Muscle of leg (tissue), 16 donors: ENCODE measurements at places on chromosomes 7 and 10. TPM values are rescaled to one million over a fixed set of nuclear protein-coding genes. Genes with fewer than 3 reads are reported as not detected.

Gene CCL24
- 0.13 TPM for total RNA-seq

Gene OR6B1
- not detected for total RNA-seq

Gene SLC13A4
- total RNA-seq, result 0.09 TPM

Gene CTNNA3
- total RNA-seq, result 18.8 TPM

Gene MYO1G
- total RNA-seq, result 0.58 TPM

Gene SPDYE16
- total RNA-seq, result 0.22 TPM

Gene CRTAC1
- 0.27 TPM for total RNA-seq

Gene LIPN
- not detected for total RNA-seq

Gene GFRA1
- total RNA-seq, result 41.5 TPM

Gene CD36
- 300 TPM for total RNA-seq

Gene ITGA8
- total RNA-seq, result 8.4 TPM

Gene CARD11
- total RNA-seq, result 0.09 TPM

Gene FAM25A
- not detected for total RNA-seq

Gene EGFR
- total RNA-seq, result 25.4 TPM

Gene SPDYE3
- not detected for total RNA-seq

Gene PHF14
- total RNA-seq, result 38.0 TPM

Gene UMAD1
- total RNA-seq, result 7.8 TPM

Gene HOXA11
- 4.7 TPM for total RNA-seq
